ENCODE measurements at places on chromosomes 2 and 18.

GRCh38 chr2:175372704-175373701, 191.5 kb upstream of the ATP5MC3 start:
- DNase-seq = peak; percentile 14

DNA sequence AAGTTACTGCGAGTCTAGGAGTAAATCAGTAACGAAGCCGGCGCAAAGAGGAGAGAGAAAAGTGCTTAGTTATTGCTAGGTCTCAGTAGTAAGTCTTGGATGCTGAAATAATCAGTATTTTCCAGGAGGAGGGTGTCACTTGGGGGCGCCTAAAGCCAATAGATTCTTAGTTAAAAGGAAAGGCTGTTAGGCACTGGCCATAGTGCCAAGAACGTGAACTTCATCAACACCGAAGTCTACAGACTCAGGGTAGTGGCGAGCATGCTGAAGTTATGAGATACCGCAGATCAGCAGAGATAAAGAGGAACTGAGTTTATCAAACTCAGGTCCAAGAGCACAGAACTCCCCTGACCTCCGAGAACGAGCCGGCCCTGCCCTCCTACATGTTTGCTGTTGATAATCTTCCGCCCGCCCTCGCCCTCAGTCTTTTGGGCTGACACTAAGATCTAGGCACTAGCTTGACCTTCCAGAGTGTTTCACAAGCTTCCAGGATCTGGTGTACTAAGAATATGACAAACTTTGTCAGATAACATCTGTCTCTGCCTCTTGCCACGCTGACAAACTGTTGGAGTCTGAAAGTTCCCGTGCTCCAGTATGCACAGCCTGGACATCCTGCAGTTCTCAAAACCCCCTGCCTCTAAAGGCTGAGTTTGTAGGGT, 49.2 kb downstream of the CYB5A start:
- no peak for DNase-seq

DNA sequence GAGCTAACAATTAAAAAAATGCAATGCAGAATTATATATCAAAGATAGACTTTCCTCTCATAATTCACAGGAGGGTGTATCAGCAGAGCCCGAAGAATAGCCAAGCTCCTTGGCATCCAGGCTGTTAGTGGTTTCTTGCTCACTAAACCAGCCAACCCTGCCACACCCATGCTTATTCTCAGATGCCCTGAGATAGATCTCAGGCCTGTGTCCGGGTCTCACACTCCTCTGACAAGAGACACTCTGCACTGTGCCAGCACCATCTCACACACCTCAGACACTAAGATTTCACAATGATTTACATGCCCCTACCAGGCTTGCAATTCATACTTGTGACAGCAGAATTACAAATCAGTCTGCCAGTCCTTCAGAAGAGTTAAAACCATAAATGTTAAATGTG, 64.5 kb downstream of the OSBPL1A start:
- no peak for DNase-seq

DNA sequence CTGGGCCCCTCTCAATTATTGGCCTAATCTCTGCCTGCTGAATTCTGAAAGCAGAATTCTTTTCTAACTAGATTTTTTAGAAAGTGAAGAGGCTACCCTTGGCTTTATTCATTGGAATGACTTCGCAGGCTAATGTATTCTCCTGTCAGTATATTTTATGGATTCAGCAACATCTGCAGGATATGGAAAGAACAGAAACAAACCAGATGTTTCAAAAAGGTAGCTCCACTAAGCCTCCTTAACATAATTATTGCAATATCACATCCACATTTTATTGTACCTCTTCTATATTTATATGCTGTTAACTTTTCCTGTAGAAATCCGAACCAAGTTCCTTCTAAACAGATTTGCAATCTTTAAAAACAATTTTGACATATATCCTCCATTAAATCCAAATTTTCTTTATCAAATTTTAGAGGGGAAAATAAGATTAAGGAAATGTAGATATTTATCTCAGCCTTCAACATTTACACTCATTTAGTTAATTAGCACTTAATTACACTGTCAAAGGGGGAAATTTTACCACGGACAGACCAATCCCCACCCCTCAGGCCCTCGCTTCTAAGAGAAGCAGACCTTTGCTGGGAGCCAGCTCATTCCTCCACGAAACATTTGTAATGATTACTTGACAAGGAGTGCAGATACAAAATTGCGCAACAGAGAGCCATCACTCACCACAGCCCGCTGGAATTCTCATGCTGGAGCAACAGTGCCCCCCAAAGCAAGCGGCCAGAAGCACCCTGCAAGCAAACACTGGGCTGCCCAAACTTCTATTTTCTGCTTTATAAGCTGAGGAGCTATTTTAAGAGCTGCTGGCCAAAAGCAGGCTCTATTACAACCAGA, 253.4 kb downstream of the ETAA1 start:
- DNase-seq = peak; percentile 88

DNA sequence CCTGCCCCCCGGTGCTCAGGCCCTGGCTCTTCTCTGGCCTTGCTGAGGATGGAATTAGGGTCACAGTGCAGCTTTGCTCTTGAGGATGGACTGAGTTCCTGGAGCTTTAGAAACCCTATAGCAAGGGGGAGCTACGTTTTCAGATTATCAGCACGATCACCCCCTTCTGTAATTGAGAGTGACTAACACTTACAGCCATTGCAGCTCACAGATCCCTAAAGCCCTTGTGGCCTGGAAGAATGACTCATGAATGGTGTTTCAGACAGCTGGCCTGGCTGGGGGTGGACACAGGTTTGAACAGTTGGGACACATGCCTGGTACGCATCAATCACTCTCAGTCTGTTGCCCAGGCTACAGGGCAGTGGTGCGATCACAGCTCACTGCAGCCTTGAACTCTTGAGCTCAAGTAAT, 79.7 kb upstream of the IGFBP5 start:
- peak; percentile 97 for DNase-seq

DNA sequence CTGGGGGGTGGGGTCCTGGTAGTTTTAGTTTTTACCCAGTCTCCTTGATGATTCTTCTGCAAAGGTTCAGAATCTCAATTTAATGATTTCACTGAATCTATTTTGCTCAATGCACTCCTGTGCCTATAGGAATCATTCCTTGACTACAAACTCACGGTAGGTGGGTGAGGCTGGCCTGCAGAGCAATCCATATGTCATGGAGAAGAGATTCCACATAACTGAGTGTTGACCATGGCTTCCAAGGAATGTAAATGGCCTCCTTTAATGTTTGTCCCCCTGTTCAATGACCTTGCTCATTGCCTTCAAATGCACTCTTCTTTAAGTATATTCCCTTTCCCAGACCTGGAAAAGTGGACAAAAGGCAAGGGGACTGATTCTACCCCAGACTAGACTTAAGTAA, 12.5 kb downstream of the FAP start:
- DNase-seq = no peak

GRCh38 chr18:32472841-32473240, 2.2 kb upstream of the GAREM1 start:
- no peak for DNase-seq

DNA sequence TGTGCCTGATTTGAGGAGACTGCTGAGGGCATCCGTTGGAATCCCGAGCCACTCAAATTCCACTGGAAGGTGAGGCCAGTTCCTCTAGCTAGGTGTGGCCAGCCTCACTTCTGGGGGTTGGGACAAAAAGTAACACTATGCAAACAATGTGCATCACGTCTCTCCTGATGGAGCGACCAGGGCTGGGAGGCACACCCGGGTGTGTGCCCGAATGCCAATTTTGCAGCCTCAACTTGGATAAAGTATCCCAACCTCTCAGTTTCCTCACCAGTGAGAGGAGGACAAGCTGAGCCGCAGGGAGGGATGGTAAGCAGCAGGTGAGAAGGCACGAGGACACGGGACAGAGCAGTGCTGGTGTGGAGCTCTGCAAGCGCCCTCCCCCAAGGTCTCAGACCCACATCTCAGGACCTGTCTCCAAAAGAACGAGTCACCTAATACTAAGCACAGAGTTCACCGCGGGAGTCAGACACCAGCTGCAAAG, 218.3 kb downstream of the HAUS1 start:
- no peak for DNase-seq

DNA sequence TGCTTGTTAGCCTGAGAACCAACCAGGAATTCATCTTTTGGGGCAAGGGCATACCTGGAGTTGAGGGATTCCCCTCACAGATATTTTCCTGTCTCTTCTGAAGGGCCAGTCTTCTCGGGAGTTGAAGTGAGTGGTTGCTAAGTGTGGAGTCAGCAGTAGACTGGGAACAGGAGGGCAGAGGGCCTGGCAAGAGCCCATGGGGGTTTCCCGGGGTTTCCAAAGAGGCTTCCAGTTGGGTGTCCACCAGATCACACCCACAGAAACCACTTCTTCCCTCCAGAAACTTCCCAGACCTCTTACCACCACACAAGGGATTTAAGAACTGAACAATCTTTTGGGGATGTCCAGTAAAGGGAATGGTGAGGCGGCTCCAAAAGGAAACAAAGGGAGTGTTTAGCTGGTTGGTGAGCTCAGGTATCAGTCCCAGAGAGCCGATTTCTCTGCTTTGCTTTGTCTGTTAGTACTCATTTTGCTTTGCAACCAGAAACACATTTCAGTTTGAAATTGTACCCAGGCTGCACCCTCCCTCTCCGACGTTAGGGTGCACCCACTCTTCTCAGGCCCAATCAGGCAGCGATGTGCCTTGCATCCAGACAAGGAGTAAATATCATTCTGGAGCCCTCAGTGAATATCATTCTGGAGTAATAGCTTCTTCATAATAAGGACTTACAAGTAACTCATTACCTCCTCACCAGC, 47.5 kb upstream of the SPATS2L start:
- DNase-seq = no peak

- DNase-seq = no peak
Measured at GRCh38 chr2:208479342-208479741, 72.8 kb downstream of the PTH2R start.

Measured in stromal cell of bone marrow (primary cell).